ENCODE measurements at places on chromosomes 12 and 14.

GRCh38 chr14:37583358-37584210, 11.5 kb downstream of the FOXA1 start:
- ATAC-seq: no peak

DNA sequence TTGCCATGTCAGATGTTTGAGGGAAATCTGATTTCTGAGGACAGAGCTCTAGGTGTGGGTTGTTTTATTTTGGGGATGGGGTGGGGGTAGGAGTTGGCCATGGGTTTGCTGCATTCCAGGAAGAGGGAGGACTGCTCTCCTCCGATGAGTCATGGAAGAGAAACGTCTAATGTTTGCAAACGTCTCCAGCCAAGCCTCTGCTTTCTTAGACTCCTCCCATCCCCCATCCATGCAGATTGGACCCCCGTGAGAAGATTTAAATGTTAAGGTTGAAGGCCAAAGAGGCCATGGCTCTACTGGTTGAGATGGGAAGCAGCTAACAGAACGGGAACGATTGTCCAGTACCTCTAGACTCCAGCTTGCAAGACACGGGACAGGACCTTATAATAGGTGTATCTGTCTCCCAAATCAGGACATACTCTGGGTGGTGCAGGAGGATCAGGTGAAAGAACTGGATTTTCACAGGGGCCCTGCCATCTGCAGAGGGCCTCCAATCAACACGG, 11.4 kb upstream of the ATP2A2 start:
- no peak for ATAC-seq

DNA sequence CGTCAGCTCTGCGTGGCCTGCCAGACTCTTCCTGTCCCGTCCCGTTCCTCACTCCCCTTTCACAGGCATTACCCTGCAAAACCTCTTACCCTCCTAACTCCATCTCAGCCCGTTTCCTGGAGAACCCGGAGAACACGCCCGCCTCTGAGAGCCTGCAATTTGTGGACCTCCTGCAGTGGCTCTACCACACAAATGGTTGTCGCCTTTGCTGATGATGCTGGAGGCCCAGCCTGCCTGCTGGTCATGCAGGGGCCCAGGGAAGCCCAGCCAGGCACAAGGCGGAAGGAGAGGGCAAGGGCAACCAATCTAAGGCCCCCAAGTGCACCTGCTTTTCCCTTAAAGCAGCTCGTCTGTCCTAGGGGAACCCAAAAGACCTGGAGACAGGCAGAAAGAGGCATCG, 22.5 kb downstream of the RFLNA start:
- no peak for ATAC-seq

GRCh38 chr14:88296351-88296750, 26.7 kb downstream of the KCNK10 start:
- no peak for ATAC-seq

DNA sequence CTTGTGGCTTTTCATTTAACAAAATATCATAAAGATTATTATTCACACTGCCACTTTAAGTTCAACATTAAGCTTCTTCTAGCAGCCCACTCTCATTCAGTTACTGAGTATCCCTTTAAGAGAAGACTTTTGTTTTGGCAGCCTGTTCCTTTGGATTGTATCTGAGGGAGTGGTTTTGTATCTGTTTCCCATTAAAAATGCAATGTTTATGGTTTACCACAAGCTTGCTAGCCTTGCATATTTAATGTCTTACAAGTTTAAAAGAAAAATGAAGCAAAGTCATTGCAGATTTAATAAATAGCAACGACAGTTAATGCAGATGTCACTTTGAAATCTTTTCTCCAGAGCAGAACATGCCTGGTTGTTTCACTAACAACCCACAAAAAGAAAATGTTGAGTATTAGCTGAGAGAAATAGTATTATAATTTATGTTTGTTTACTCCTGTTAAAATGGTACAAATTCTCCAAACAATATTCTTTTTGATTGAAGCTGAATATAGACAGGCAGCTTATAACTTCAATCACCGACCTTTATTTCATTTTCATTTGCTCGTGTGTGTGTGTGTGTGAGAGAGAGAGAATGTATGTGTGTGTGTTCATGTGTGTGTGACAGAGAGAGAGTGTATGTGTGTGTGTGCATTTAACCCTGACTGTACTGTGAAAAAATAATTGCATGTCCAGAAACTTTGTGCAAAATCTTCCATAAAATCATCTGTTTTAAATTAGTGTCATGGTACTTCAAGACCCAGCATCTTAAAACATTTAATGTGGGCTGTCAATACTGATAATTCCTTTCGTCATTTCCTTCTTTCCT, 1.8 kb downstream of the DCN start:
- ATAC-seq: no peak

- ATAC-seq: no peak
Measured at GRCh38 chr14:104203071-104203425, 64.7 kb downstream of the KIF26A start.
